Activated naive CD4-positive, alpha-beta T cell treated with Interleukin-2 at 50 U/mL for 16 hours (primary cell): ENCODE measurements at places on chromosomes 6 and 20.

GRCh38 chr6:79525272-79526100 lies 11.7 kb downstream of the LCA5 start:
- no peak for DNase-seq

GRCh38 chr6:44301782-44302564 lies 11.2 kb downstream of the AARS2 start:
- DNase-seq = no peak

GRCh38 chr20:23340524-23340923 lies 10.1 kb upstream of the NXT1 start:
- DNase-seq = no peak

DNA sequence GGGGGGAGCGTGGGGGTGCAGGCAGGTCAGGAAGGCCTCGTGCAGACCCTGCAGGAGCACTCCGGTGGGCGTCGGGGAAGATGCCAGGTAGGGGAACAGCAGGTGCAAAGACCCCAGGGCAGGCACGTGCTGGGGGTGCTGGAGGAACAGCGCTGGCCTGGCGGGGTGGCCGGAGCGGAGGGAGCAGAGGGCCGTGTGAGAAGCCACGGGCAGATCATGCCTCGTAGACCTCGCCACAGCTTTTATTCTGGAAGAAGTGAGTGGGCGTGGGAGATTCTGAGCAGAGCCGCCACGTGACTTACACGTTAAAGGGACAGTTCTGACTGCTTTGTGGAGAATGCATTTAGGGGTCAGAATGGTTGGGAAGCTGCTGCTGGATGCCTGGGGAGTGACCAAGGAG lies 9.3 kb downstream of the NTSR1 start:
- no peak for DNase-seq

- no peak for DNase-seq
Observed at GRCh38 chr6:80642452-80642851, 536.0 kb downstream of the BCKDHB start.

- no peak for DNase-seq
Observed at GRCh38 chr6:48176645-48177308, 65.8 kb upstream of the PTCHD4 start.
